NCI-H146 (cell line): ENCODE measurements at places on chromosomes 7 and 10.

DNA sequence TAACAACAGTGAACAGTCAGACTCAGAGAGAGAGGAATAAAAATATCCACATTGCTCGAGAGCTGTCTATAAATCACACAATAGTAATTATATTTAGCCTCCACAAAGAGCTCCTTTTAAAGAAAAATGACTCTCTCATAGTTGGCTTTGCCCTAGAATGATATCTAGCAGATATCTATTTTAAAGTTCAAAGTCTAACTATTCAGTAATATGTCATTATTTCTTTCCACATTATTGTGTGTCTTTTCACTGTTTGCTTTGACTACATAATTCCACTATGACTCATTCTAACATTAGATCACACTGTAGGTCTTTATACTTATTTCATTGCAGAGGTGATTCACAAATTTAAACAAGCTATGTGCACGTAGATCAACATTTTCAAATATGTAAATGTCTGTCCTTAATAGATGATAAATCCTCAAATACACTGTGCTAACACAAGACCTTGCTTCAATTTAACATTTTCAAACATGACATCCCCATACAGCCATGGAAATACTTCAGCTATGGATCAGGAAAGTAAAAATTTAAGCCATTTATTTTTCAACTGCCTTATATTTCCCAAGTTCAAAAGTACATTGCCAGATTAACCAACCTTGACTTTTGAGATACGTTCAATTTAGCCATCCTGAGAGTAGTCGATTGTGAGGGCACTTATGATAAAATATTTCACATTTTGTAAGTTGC lies 99.9 kb upstream of the AKR1E2 start:
- no peak for DNase-seq

DNA sequence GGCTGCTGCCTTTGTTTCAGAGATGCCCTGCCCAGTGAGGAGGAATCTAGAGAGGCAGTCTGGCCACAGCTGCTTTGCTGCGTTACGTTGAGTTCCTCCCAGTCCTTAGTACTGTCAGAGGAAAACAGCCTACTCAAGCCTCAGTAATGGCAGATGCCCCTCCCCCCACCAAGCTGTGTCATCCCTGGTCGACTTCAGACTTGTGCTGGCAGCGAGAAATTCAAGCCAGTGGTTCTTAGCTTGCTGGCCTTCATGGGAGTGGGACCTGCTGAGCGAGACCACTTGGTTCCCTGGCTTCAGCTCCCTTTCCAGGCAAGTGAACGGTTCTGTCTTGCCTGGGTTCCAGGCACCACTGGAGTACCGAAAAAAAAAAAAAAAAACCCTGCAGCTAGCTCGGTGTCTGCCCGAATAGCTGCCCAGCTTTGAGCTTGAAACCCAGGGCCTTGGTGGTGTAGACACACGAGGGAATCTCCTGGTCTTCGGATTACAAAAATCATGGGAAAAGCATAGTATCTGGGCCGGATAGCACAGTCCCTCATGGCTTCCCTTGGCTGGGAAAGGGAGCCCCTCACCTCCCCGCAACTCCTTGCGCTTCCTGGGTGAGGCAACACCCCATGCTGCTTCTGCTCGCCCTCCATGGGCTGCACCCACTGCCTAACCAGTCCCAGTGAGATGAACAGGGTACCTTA lies 9.1 kb downstream of the SDHAF3 start:
- DNase-seq: no peak

DNA sequence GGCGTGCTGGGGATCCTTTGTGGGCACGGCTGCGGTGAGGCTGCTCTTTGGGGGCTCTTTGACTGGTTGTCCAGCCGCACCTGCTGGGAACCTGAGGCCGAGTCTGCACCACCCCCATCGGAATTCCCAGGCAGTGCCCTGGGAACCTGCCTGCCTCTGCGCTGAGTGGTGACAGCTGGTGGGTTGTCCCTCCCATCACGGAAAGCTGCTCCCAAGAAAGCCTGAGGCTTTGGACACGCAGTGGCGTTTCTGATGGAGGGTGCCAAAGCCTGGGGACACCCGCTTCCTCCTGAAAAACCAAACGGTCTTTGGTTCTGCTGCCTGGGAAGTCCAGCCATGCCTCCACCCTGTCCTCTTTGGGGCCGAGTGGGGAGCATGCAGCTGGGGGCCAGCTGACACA lies 21.4 kb upstream of the SHH start:
- DNase-seq: no peak

- DNase-seq: peak; percentile 10
Observed at GRCh38 chr7:91294639-91295220, 30.5 kb downstream of the FZD1 start.

DNA sequence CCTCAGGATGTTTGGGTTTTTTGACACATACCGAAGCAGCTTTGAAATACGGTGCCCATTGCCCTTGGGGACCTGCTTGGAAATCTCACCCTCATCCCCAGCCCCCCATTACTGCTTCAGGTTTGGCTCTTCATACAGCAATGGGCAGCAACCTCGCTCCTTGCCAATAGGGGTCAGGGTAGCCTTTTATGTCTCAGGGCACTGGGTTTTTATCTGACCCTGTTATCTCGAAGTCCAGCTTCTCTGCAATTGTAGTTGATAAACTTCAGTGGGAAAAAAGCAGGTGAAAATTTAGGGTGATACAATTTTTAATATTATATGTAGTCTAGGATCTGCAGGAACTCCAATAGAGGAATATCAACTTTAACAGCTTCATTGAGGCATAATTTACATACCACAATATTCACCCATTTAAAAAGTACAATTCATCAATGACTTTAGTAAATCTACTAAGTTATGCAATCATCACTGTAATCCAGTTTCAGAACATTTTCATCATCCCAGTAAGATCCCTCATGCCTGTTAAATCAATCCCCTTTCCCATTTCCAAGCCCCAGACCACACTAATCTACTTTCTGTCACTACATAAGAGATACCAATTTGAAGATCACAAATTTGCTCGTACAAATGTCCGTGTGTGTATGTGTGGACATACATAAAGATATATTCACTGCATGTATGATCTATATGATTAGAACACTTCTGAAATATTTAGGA lies 386.2 kb downstream of the KCNMA1 start:
- peak; percentile 46 for DNase-seq

DNA sequence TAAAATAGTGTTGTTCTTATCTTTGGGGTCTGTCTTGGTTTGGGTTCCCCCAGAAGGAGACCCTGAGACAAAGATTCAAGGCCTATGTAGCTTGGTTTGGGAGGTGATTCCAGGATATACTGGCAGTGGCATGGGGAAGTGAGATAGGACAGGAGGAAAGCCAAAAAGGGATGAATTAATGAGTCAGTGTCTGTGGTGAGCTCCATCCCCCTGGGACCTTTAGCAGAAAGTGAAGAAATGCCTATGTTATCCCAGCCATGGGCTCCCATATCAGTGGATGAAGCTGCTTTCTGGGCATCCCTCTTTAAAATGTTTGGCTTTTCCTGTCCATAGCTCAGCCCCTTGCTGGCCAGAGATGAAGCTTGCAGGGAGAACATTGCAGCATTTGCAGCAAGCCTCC lies 217.0 kb upstream of the CTBP2 start:
- DNase-seq: no peak

DNA sequence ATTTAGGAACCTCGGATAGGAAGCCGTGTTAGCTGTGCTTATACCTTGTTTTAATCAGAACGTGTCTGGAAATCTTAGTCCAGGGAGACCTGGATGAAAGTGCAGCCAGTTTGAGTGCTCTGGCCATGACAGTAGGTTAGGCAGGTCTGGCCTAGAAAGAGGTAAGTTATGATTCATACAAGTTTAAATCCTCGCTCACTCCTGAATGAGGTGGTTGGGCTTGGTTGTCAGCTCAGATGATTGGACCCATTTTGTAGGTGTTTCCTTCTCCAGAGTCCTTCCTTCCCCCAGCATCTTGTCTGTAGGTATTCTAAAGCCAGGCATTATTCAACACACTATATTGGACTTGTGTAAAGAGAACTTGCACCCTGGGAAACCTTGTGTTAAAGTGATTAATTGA lies 561.9 kb upstream of the GALNT17 start:
- DNase-seq: no peak

DNA sequence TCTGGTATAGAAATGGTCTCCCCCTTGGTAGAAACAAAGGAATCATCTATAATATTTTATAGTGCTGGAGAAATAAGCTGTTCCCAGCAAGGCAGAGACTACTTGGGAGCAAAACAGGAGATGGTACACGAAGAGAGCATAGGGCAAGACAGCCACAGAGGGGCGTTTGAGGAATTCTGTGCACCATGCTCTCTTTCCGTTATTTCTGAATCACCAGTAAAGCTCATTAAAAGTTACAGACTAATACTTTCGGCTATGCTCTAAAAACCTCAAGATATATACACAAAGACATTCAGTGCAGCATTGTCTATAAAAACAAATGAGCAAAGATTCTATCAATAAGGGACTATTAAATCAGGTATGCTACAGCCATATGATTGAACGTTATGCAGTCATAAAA lies 68.5 kb upstream of the FHIP2A start:
- no peak for DNase-seq

DNA sequence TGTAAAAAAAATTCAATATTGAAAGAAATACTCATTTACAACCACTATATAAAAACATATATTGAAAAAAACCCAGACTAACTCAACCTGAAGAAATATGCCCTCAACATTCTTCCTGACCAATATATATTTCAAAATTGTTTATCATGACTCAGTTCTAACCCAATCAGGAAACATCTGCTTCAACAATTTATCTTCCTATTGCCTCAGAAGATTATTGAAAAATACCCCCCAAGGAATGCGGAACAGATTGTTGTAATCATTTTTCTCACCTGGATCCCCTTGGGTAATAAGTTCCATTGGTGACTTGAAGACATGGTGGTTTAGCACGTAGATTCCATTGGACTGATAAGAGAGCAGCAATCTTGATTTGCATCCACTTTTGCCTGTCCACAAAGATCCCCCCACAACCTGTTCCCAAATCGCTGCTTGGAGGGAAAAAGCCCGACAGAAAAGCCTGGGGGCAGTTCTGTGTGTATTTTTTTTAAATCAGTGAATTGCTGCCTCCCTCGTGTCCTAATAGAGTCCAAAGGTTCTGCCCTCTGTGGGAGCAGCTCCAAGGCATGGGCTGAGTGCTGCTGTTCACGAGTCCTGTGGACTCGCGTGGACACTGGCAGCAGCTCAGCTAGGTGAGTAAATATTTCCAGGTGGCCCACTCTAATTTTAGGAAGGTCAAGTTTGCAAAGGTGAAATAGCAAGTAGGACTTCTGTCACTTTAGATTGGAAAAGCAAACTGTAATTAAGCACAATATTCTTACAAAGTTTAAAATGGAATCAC lies 5.9 kb upstream of the INHBA start:
- DNase-seq: no peak

GRCh38 chr7:100785878-100786277 lies 41.4 kb downstream of the EPHB4 start:
- no peak for DNase-seq

DNA sequence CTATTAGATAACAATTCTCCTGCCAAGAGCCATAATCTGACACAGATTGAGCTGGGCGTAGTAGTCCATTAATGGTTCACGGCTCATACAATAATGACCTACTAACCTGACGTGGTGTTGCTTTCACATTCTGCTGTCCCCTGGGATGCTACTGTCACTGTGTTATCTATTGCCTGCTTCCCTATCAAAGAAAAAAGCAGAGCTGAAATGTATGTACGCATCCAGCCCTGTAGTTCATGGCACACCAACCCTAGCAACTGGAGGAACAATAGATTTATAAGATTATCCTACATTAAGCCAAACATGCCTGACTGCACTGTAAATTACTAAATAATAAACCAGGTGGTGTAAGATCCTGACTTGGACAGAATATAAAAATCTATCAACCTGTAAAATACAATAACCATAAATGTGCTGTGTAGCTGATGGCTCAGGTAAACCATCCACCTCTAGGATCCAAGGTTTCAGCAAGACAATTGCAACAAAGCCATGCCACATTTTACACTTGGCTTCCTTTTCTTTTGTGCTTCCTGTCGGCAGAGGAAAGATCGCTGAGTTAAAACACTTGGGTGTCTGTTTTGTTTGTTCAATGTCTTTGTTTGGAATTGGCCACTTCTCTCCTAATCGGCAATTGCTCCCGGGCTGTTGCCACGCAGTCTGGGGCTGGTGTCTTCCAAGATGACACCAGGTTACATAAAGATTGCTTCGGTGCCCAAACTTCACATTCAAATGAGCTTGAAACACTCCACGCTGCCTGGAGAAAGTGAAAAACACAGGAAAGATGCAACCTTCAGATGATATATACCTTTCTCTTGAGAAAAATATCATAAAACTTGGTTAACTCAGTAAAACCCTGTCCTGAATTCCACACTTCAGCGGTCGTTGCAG lies 143.9 kb upstream of the MGMT start:
- DNase-seq: no peak

GRCh38 chr10:11866199-11866925 lies 43.2 kb downstream of the PROSER2 start:
- no peak for DNase-seq

DNA sequence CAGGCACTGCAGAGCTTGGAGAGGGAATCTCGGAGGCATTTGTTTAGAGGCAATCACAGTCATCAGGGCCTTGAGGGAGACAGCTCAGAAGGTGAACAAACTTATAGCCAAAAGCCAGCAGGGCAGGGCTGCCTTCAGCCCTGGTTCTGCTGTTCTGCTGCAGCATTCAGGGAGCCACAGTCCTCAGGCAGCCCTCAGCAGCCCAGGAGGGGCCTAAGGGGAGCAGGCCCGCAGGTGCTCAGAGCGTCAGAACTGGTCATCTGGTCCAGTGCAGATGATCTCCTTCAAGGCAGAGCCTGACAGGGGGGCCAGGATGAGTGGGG lies 84.7 kb downstream of the ARHGAP22 start:
- no peak for DNase-seq

- DNase-seq: no peak
Observed at GRCh38 chr7:134710511-134710853, 63.8 kb downstream of the BPGM start.

DNA sequence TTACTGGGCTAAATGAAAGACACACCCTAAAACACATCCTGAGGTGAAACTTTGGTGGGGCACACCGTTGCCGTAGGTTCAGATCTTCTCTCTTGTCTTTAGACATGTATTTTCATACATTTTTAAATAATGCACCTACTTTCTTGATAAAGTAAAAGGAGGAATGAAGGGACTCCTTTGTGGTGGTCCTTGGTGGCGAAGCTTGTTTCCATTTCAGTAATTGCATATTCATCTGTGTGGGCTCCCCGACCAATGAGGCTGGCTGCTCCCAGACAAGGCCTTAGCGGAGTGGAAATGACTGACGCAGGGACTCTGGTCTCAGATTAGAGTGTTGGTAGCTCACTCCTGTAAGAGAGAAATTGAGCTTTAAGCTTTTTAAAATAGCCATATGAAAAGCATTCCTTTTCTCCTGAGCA lies 815 bp downstream of the CCSER2 start:
- DNase-seq: peak; percentile 57

DNA sequence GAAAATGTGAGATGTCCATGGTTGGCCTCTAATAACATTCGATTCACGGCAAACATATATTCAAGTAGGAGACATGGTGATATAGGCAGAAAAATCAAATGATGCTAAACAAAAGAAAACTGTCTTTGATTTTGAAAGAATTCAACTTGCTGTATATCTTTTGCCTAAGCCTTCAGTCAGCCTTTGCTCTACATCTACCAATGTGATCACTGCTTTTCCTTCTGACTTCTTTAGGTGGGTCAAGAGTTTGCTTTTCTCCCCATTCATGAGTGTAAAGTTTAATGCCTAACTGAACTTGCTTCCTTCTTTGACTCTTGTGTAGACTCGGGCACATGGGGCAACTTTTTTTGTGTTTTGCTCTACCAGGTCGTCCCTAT lies 417 bp upstream of the HIF1AN start:
- no peak for DNase-seq
